ENCODE measurements at places on chromosomes 3 and 15.

GRCh38 chr3:48680811-48681540 is 4.7 kb downstream of the NCKIPSD start:
- no peak for DNase-seq

DNA sequence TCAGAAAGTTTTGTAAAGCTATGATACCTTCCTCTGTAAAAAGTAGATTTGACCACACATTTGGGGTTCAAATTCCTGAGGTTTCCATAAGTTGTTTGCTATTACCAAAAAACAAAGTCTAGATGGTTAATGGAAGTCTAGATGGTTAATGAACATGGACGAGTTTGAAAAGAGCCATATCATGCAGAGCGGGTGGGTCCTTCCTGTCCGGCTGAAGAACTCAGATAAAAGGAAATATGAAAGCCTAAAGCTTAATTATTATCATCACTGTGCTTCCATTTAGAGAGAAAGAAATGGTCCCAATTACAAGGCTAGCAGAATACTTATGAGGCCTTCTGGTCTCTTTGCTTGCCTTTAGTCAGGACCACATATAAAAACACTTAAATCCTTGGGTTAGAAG is 132.1 kb upstream of the SATB1 start:
- DNase-seq: no peak

DNA sequence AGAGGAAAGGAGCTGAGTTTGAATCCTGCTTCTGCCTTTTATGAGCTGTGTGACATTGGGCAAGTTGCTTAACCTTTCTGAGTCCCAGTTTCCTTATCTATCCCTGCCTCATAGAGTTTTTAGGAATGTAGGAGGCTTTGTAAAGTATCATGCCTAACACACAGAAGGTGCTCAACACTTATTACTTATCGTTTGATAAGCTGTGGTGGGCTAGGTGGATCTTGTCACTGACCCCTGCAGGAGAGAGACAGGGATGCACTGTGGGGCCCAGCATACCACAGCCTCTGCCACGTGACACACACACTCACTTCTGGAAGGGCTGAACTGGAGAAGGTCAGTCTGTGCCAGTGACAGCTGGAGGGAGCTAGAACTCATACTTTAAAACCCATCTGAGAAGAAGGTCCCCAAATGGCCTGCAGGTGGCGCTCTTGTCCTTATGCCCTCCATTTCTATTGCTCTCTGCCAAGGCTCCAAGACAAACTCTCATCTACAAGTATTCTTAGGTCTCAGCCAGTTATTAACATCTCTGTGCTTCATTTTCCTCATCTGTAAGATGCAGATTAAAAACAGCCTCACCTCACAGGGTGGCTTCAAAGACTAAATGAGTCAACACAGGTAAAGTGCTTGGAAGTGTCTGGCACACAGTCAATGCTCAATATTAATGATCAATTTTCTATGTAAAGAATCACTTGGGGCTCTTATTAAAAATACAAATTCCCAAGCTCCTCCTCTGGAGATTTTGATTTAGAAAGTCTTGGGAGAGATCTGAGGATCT is 57.5 kb upstream of the HACD2 start:
- DNase-seq: no peak

- DNase-seq: no peak
Observed at GRCh38 chr15:22868928-22869327, 30.5 kb downstream of the NIPA2 start.

- DNase-seq: no peak
Observed at GRCh38 chr3:27503526-27503925, 19.3 kb upstream of the SLC4A7 start.

DNA sequence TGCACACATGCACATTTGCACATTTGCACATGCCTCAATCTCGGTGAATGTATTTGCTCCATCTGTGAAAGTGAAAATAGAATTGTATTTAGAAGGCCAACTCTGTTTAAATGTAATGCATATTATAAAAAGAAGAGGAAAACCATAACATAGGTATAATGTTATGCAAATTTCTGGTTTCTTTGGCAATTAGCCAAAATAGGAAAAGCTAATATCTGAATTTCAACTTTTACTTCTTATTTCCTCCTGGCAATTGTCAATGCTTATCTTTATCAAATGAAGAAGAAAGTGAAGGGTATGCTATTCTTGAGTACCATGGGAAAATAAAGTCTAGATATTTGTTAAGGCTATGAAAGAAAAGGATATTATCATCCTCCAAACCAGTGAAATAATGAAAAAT is 76.7 kb upstream of the SLC2A2 start:
- DNase-seq: no peak

- no peak for DNase-seq
Observed at GRCh38 chr3:182597621-182598041, 195.7 kb upstream of the ATP11B start.

DNA sequence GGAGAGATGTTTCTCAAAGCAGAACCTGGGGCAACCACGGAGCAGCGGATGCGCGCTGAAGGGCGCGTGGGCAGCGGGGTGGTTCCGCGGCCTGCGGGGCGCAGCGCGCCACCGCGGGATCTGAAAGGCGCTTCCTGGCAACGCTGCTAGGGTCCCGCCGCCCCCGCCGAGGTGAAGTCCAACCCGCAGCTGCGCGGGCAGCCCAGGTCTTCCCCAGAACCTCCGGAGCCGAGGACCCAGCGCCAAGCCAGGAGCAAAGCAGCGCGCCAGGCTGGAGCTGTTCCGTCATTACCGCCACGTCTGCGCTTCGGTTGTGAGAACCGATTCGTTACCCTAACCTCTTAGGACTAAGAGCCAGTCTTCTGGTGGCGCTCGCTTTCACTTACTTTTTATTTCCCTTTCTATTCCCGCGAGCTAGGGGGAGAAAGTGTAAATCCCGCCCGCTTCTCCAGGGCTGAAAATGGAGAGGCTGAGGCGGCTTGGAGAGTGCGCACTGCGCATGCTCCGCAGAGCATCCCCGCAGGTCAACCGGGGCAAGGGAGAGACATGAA is 3.2 kb upstream of the GABRG3 start:
- no peak for DNase-seq

DNA sequence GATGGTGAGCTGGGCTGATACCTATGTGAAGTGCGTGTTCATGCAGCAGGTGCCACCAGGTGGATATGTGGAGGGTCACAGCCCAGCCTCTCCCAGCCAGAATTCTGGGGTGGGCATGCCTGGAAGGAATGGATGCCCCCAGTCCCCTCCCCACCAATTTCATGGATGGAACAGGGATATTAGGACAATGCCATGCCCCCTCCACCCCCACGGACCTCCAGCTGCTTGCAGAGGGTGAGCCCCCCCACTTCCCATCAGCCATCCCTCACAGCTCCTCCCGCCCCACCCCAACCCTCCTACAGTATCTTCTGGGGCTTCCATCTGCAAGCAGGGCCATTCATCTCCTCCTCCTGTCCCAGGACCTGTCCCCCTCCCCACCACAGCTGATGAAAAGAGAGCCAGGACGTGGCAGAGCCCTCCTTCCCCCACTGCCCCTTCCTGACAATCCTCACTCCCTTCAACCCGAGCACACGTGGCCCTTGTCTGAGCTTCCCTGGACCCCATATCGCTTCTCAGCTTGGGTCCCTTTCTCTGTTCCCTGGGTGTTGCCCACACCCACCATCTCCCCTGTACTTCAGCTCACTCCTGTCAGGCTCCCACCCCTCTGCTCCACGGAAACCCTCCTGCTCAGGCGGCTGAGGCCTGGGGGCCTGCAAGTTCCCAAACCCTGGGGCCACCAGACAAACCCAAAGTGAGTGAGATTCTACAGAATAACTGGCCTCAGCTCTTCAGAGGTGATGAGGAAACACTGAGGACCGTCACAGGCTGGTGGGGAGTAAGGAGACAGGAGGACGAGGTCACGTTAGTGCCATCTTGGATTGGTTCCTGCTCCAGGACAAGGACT is 2.8 kb upstream of the SEMA3G start:
- no peak for DNase-seq

- DNase-seq: peak; percentile 71
Observed at GRCh38 chr15:53833134-53833624, 73.7 kb upstream of the WDR72 start.

- no peak for DNase-seq
Observed at GRCh38 chr3:70882104-70882503, 569.7 kb upstream of the MDFIC2 start.

DNA sequence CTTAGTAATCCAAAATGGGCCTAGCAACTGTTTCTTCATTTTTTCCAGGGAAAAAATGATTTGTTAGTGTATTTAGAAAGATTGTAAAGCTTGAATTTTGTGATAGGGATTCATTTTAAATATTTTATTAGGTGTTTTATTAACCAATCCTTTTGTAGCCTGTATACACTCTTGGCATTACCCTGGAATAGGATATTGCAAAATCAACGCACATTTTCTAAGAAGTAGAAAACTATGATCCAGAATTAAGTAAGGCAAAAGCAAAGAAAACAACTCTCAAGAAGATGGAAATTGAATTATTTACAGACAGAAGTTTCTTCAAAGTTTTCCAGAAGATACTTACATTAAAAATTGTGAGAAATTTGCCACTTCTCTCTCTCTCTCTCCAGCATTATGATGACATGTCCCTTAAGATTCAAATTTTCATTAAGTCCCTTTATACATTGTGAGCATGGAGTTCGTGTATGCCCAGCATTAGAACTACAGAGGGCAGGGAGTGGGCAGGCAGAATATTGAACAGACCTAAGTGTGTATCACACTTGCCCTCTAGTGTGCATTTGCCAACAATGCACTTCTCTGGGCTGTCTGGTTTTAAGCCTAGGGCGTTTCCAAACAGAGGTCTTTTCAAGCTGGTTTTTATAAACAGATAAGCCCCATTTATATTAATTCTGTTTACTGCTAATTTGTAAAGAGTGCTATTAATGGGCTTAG is 28.5 kb upstream of the CMSS1 start:
- DNase-seq: no peak

DNA sequence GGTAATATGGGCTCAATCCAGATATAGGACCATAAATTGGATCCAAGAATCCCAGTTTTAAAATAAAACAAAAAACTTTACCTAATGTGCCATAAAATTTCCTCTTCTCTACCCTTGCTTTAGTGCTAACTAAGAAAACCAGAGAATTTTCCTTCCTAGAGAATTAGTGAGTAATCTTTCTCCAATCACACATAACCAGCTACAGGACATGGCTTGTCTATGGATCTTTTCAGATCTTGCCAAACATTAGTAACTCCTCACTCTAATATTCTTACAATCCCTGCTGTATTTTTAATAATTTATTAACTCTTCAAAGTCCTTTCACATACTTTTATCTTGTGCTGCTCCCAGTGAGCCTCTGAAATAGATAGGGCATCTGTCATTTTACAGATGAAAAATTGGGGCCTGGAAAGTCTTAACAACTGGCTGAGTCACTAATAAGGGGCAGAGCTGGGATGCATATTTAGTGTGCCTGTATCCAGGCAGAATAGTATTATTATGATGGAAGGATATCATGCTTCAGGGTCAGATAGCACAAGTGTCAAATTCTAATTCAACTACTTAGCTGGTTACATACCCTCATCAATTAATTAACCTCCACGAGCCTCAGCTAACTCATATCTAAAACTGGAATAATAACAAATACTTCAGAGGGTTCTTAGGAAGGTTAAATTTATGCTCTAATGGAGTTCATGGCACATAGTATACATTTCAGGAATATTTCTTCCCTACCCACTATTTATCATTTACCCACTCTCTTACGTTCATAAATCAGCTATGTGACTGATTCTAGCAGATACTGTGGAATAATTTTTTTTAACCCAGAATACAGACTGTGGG is 5.6 kb downstream of the ZBED2 start:
- no peak for DNase-seq

GRCh38 chr3:16595778-16596177 is 9.4 kb downstream of the DAZL start:
- DNase-seq: no peak

DNA sequence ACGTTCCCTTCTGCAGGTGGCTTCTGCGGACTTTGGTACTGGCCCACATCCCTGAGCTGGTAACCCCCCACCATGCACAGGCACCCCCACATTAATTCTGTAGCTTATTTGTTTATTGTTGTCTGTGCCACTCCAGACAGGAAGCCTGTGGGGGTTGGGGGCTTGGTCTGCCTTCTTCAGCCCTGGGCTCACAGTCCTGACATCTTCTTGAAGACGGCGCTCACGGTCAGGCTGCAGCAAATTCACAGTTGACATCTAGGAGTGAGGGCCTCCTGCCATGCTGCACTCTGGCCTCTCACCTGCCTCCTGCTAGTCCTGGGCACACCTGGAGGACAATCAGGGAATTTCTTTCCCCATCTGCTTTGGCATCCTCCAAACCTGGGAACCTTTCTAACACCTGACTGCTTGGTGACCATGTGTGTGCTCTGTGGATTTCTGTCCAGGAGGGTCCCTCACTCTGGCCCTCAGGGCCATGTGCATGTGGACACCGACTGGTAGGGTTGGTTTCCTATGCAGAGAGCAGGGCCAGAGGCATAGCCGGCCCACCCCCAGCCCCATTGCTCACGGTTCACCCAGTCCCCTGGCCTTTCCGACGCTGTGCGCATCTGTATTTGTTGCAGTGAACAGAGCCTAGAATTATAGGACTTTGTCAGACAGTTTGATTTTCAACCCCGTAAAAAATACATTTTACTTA is 68.8 kb downstream of the APBA2 start:
- no peak for DNase-seq

DNA sequence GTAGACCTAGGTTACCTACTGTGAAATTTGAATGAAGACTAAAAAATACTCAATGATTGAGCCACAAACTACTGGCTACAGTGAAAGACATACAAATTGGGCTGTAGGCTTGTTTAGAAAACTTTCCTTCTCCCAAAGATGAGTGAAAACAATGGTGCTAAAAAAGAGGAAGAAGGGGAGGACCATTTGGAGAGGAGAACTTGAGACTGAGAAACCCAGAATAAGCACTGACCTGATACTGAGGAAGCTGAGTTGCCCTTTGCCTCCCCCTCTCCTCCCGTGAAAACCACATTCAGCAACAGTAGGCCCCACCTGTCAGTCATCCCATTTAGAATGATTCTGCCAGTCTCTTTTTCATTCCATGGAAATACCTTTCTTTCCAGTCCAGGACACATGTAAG is 484.0 kb upstream of the TGFBR2 start:
- no peak for DNase-seq

DNA sequence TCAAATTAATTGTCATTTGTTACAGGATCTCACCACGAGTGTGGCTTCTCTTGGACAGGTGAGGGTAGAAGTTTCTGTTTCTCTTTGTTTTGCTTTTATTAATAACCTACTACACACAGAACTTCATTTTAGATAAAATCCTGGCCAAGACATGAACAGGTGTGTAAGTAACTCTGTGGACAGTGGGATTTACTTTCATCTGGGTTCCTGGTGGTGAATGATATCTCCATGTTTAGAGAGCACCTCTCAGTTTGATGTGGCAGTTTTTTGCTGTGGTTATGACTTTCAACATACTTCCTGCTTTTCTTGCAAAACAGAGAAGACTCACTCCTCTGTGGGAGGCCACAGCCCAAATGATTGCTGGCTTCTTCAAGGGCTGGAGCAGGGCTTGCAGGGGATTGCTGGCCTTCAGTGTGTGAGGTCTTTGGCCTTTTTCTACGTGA is 71.1 kb upstream of the XCR1 start:
- DNase-seq: no peak

GRCh38 chr3:167481164-167481563 is 7.3 kb upstream of the SERPINI2 start:
- no peak for DNase-seq

DNA sequence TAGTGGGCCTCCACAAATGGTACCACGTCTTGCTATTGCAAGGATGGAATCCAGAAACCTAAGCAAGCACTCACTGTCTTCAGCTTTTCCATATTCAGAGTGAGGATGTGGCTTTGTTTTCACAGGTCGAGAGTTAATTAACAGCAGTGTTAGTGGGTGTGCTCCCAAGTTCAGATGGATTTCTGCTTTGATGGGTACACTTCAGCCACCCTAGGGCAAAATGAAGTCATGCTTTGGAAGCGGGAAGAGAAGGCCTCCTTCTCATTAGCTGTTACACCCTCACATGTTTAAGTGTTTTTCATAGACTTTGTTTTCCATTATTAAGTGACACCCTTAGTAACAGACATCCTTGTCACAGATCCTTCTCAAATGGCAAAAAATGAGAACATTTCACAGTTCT is 36.3 kb upstream of the DYNC1LI1 start:
- no peak for DNase-seq

All from right renal pelvis (tissue), 4 donors.